ENCODE measurements at places on chromosomes 13 and 19.

GRCh38 chr13:20258208-20258962 is 26.3 kb upstream of the GJB6 start:
- DNase-seq, result no peak

DNA sequence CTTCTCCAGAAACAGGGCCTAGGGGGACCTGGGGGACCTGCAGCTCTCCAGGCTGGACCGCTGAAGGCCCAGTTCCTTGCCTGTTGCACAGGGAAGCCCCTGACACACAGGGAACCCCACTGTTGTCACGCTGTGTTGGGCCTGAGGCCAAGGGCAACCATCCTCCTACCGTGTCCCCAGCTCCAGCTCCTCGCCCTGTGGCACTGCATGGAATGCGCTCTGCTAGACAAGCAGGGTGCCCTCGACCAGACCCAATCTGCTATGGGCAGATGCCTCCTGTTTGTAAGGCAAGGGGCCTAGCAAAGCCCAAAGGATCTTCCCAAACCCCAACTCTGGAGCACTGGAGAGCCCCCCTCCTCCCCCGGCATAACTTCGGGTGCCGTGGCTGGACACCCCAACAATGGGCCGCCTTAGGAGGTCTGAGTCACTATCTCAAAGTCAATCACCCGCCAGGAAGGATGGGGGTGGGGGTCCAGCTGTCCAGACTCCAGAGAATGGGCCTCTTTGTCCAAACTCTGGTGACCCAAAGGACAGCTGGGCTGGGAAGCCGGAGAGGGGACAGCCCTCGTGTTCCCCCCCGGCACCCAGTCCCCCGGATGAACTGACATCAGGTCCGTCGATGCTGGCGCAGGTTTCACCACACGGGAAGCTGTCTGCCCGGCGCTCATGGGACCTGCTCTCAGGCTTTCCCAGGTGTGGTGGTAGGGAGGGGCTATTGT is 3.7 kb downstream of the BRSK1 start:
- no peak for DNase-seq

DNA sequence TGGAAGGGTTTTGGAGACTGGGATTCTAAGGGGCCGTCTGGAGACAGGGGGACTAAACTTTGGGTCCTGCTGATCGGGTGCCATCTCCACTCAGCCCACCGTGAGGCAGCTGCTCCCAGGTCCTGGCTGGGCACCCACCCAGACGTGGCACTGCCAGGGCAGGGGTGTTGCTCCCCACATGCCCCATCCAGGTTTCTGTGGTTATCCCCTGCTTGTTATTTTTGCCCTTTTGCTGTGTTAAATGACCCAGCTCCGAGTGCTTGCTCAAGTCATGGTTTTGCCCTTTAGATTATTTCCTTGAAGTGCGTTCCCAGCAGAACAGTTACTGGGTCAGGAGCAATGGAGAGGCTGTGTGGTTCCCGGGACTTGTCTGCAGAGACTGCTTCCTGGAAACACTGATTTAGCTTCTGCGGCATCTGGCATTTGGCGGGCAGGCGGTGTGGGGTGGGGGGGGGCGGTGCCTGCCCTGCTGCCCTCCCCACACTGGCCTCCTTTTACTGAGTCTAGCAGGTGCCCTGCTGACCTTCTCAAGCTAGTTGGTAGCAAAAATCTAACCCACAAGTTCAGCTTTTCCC is 1.9 kb downstream of the RAB11B start:
- no peak for DNase-seq

GRCh38 chr13:44759384-44760360 is 183.5 kb upstream of the TSC22D1 start:
- peak; percentile 51 for DNase-seq

DNA sequence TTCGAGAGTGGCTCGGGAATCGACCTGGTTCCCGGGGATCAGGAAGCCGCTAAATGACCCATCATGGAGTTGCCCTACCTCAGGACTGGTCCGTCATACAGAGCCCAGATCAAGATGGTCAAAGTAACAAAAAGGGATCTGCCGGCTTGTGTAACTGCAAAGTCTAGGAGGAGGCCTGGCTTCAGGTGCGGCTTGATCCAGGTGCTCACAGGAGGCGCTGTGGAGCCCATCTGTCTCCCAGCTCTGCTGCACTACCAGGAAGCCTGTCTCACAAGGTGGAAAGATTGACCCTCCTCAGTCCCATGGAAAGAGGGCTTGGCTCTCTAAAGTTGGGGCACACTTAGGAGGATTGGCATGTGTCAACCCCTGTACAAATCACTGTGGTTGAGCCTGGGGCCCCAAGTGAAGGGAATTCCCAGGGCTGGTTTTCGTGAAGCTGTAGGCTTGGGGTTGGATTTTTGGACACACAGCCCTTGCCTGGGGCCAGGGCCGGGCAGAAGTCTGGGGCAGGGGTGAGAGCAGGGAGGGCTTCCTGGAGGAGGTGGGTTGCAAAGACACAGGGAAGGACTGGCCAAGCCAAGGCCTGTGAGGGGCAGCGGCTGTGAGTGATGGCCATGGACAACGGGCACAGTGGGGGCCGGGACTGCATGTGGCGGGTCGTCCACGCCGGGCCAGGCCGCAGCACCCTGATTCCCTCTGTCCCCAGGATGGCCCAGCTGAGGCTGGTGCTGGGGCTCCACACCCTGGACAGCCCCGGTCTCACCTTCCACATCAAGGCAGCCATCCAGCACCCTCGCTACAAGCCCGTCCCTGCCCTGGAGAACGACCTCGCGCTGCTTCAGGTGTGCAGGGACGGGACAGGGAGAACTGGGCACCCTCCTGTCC is 4.2 kb downstream of the GZMM start:
- no peak for DNase-seq

- DNase-seq, result peak; percentile 85
Measured at GRCh38 chr19:1074544-1075283, 7.7 kb downstream of the ARHGAP45 start.

DNA sequence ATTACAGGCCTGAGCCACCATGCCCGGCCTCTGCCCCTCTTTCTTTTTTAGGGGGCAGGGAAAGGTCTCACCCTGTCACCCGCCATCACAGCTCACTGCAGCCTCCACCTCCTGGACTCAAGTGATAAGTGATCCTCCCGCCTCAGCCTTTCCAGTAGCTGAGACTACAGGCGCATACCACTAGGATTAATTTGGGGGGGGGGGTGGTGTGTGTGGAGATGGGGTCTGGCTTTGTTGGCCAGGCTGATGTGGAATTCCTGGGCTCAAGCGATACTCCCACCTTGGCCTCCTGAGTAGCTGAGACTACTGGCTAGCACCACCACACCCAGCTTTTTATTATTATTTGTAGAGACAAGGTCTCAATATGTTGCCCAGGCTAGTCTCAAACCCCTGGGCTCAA is 4.2 kb downstream of the APOE start:
- no peak for DNase-seq

DNA sequence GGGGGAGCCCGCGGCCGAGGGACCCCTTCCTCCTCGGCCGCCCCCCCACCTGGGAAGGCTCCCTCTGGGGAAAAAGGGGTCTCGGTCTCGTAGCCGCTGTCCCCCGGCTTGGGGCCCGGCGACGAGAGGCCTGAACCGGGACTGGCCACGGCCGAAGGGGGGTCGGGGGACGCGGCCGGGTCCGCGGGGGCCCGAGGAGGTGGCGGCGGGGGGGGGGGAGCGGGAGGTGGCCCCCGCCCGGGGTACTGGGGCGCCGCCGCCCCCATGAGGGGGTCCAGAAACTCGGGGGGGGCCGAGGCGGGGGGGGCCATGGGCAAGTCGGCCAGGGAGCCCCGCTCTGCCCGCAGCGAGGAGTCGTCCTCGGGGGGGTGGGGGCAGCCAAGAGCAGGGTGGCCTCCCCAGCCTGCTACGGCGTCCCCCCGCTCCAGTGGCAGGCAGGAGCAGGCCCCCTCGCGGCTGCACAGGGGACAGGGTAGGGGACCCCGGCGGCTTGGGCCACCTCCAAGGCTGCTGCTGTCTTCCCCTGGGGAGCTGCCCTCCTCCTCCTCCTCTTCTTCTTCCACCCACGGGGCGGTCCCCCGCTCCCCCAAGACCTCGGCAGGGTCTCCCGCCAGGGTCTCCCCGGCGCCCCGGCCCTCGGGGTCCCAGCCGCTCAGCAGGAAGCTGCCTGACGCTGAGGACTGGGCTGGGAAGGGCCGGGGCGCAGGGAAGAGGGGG is 12.9 kb downstream of the LMTK3 start:
- no peak for DNase-seq

GRCh38 chr13:35876601-35877000 is 254.6 kb downstream of the DCLK1 start:
- DNase-seq, result no peak

GRCh38 chr19:2587001-2587719 is 111.2 kb downstream of the GADD45B start:
- DNase-seq, result no peak

DNA sequence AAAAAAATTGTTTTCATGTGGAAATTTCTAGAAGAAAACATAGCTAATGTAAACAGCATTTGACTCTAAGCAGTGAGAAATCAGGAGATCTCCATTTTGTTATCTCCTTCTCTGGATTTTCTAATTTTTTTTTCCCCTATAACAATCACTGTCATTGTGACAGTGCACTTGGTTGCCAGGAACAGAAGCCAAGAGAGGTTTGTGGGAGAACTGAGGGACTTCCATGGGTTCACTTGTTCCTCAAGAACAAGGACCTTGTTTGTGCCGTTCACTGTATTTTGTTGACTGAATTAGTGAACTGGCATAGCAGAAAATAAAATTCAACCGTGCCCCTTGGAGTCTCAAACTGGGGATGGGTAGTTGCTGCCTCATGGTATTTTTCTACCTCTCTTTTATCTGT is 17.1 kb downstream of the SHISA7 start:
- no peak for DNase-seq

DNA sequence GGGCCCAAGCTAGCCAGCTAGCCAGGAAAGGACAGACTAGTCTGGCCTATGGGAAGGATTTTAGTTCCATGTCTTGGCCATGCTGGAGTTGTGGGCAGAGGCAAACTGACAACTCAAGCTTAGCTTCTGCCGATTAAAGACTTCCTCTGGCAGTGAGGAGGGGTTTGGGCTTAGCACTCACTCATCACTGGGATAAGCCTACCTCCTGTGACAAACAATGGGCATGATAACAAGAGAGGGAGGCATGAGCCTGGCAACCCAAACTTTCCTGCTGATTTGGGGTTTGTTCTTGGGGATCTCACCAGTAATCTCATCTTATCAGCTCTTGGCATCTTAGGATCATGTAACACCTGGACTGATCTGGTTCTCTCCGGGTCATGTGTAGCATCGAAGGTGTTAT is 83.6 kb downstream of the KL start:
- DNase-seq, result no peak

DNA sequence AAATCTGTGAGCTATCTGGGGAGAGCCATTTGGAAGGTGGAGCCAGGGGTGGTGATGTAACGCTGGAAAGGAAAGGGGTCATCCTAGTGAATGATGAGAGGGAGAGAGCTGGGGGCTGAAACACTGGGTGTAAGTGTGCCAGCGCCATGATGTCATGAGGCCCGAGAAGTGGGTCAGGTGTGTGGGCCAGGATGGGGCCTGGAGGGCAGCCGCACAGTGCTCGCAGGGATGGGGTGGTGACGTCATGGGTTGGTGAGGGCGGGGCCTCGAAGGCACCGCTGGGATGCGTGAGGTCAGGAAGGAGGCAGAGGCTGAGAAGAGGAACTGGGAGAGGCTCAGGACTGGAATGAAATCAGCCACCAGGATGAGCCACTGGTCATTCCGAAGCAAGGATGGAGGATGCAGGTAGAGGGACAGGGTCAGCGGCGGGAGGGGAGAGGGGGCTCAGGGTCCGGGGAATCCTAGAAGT is 4.4 kb downstream of the CCDC61 start:
- peak; percentile 10 for DNase-seq

GRCh38 chr19:32091241-32091640 is 254.2 kb upstream of the ZNF507 start:
- no peak for DNase-seq

DNA sequence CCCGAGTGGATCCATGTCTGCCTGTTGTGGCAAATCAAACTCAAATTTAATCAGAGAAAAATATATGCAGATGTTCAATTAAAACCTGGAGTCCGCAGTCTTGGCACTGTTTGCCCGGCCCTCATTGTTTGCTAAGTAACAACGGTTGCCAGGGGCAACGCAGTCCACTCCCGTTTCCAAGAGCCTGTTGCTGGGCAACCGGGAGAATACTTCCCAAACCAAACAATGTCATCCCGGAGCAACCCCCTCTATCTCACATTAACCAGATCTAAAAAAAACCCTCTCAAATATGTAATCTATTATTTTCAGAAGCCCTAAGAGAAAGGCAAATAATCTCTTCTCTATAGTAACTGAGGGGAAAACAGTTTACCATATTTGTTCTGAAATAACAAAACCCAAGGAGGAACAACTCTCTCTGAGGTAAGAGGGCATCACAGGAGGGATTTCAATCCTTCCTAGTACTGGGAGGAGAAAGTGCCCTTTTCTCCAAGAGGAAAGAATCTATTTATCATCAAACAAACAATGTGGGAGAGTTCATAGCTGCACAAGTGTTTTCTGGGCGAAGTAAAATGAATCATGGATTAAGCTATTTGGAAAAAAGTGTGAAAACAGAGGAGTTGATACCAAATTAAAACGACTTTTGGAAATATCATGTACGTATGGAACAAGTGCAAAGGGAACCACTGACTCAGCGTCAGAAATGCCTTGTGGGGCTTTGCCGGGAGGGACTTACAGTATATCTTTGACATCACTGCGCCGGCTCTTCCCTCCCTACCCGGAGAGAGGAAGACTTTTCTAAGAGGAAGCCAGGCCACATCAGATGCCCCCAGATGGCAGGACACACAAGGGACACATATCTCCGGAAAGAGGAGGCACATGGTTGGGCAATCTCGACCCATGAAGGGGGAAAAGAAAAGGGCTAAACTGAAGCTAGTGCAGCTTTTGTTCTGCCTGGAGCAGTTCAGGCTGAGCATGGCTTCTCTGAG is 43.3 kb downstream of the RFX2 start:
- peak; percentile 92 for DNase-seq

DNA sequence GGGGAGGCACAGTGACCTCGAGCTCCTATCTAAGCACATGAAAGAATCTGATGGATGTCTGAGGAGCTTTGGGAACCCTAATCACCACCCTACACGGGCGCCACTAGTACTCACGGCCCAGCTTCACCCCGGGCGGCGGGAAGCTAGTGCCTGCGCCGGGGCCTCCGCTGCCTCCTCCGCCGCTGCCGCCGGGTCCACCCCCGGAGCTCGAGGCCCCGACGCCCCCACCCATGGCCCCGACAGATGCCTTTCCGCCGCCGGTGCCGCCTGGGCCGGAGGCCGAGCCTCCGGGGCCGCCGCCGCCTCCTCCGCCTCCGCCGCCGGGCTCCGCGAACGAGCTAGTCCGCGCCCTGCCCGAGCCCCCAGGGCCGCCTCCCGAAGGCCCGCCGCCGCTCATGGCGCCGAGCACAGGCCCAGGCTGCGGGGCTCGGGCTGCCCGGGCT is 312 bp downstream of the GSK3A start:
- peak; percentile 52 for DNase-seq

GRCh38 chr19:1765904-1766799 is 12.8 kb downstream of the ONECUT3 start:
- DNase-seq, result no peak

Data from NCI-H146 (cell line).